ENCODE measurements at places on chromosomes 1 and 21.
A peak's percentile ranks its signal among the peaks of the same experiment; 100 is the strongest.

GRCh38 chr1:56917356-56917755 lies 48.5 kb downstream of the C8B start:
- no peak for DNase-seq

DNA sequence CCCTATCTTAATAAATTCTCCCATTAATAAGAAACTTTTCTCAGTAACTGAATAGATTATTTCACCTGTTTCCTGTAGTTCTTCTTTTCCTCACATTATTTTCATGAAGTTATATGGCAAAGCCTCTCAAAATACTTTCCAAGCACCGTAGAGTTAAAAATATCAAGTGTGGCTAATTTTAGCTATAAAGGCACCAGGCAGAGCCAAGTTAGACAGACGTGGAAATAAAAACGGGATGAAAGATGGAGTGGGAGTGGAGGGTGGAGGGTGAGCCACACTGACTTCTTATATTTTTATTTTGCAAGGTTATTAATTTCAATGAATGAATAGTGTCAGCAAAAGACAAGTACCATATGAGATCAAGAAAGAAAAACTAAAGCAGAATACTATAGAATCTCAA lies 71.7 kb downstream of the ENAH start:
- DNase-seq: peak; percentile 28

- no peak for DNase-seq
Measured at GRCh38 chr1:169368406-169368769, 393 bp downstream of the BLZF1 start.

- no peak for DNase-seq
Measured at GRCh38 chr21:37338671-37339551, 27.7 kb upstream of the DYRK1A start.

GRCh38 chr1:38046884-38047602 lies 450 bp upstream of the POU3F1 start:
- DNase-seq: peak; percentile 89

DNA sequence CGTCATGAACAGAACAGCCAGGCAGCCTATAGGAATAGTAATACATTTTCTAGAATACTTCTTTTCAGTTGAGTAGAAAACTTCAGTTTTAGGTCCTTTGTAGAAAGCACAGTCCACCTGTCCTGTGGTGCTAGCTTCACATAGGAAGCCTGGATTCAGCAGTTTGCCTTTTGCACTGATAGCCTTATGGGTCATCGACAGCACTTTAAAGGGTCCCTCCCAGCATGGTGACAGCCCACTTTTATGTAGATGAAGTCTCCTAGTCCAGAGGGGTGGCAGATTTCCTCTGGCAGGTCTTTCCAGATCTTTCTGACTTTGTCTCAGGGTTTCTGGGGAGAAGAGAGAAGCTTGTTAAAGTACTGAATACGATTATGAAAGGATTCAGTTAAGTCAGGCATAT lies 161.4 kb upstream of the TNR start:
- DNase-seq: no peak

GRCh38 chr1:100941580-100942216 lies 45.8 kb downstream of the SLC30A7 start:
- DNase-seq: no peak

GRCh38 chr21:15908187-15908586 lies 178.4 kb downstream of the USP25 start:
- DNase-seq: no peak

DNA sequence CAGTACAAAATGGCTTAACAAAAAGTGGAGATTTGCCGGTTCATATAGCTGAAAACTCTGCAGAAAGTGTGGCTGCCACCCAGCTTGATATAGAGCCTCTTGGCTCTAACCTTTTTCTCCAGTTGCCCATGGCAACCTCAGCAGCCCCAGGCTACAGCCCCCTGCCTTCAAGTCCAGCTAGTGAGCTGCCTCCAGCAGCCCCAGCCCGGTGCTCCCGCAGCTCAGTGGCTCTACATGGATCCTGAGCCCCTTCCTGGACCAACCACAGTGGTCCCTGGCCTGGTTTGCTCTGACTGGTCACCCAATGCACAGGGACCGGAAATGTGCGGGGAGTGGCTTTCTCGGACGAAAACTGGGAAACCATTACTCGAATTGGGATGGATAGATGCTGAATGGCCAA lies 13.3 kb upstream of the ATF3 start:
- no peak for DNase-seq

- DNase-seq: no peak
Measured at GRCh38 chr1:216261631-216262030, 161.6 kb downstream of the USH2A start.

- no peak for DNase-seq
Measured at GRCh38 chr1:160718210-160718609, 6.6 kb upstream of the CD48 start.

DNA sequence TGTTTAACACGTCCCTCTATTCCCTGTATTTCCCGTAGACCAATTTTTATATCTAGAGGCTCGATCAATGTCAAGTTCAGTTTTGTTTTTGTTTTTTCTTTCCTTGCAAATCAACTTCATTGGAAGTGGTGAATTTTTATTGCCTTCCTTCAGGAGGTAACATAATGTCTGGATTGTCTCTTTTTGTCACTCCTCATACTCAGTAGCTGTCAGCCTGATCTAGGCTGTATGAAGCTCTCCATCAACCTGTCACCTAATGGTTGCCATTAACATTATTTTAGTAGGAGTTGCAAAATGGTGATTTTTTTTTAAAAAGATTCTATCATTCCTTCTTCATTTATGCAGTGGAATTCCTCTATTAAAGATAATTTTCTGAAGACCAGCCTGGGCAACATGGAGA lies 49.7 kb upstream of the KIF26B start:
- DNase-seq: no peak
